ENCODE measurements at places on chromosomes 5 and 9. TPM values are rescaled to one million over a fixed set of nuclear protein-coding genes. Genes with fewer than 3 reads are reported as not detected.

SLC28A3 gene
- total RNA-seq, result 0.21 TPM

DAB2 gene
- 187 TPM for total RNA-seq

RNF183 gene
- not detected for total RNA-seq

TMEM174 gene
- not detected for total RNA-seq

PCDHB4 gene
- 2.8 TPM for total RNA-seq

PCDHA12 gene
- total RNA-seq, result 0.21 TPM

C5orf58 gene
- total RNA-seq, result not detected

OGN gene
- total RNA-seq, result 210 TPM

NR4A3 gene
- 9.7 TPM for total RNA-seq

RIOK2 gene
- 33.5 TPM for total RNA-seq

PURA gene
- 44.3 TPM for total RNA-seq

HRH2 gene
- 8.8 TPM for total RNA-seq

DDX4 gene
- not detected for total RNA-seq

CARTPT gene
- total RNA-seq, result not detected

FAM81B gene
- not detected for total RNA-seq

RASGRF2 gene
- 6.9 TPM for total RNA-seq

SKIC3 gene
- 53.2 TPM for total RNA-seq

DNAI1 gene
- total RNA-seq, result not detected

SPATA31E1 gene
- not detected for total RNA-seq

PDE4D gene
- 85.8 TPM for total RNA-seq

IL5 gene
- total RNA-seq, result not detected

Data from thoracic aorta (tissue), 2 donors.